Stimulated activated naive CD4-positive, alpha-beta T cell treated with Interleukin-2 at 50 U/mL for 16 hours (primary cell): ENCODE measurements at places on chromosomes 5 and 9.

DNA sequence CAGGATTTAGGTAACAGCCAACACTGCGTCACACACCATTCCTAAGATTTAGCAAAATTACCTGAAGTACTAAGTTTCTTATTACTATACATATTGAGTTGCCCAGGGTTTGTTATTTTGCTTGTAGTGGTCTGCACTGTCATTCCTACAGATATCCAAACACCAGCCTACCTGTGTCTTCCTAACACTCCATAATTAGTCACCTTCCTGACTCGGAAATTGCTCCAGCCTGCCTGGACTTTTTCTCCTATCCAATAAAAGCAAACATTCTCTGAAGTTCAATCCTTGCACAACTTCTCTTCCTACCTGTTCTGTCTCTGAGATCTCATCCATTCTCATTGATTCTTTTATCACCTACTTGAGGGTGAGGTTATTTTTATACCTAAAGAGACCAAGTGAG lies 243.9 kb downstream of the NR2F1-AS1 start:
- DNase-seq: no peak

DNA sequence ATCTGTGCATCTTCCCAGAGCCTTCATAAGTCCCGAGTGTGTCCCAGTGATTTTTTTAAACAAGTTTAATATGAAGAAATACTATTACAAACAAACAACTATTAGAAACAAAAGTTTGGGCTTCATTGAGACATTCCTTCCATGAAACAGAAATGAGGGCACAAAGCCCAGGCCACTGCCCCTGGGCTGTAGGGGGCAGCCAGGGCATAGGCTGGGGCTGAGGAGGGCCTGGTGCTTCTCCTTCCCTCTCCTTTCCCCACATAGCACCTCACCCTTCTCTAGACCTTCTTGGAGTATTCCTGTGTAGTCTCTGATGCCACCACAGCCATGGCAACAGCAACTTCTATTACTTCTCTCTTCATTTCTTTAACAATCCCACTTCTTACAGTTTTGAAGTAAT lies 348.2 kb downstream of the IRX2 start:
- no peak for DNase-seq

GRCh38 chr5:64158827-64159226 lies 6.8 kb upstream of the RNF180 start:
- no peak for DNase-seq

GRCh38 chr5:5006548-5006947 lies 133.6 kb upstream of the ADAMTS16 start:
- DNase-seq: no peak

- DNase-seq: no peak
These were observed 110.1 kb downstream of the SIL1 start for GRCh38 chr5:139088024-139088423.

- no peak for DNase-seq
These were observed 51.1 kb downstream of the NSUN2 start for GRCh38 chr5:6581559-6582426.

DNA sequence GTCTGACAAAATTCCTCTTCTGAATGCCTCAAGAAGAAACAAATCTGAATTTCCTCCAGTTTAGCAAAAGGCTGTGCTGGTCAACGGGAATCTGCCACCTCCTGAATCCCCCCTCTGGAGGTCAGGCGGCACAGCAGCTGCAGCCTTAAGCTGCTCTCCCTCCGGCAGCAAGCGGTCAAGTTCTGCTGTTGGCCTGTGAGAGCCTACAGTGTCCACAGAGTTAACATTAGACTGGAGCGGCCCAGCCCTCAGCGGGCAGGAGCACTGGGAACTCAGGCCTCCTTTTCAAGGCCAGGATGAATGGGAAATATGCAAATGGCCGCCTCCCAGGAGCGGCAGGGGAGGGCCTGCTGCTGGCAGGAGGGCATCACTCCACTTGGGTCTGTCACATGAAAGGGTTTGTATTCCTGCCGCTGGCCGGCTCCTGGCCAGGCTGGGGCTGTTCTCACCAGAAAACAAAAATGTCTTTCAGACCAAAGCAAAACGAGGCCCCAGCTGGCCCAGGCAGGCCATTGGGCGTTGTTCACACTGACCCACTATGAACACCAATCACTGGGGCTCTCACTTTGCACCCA lies 8.2 kb downstream of the ACSL6 start:
- no peak for DNase-seq

DNA sequence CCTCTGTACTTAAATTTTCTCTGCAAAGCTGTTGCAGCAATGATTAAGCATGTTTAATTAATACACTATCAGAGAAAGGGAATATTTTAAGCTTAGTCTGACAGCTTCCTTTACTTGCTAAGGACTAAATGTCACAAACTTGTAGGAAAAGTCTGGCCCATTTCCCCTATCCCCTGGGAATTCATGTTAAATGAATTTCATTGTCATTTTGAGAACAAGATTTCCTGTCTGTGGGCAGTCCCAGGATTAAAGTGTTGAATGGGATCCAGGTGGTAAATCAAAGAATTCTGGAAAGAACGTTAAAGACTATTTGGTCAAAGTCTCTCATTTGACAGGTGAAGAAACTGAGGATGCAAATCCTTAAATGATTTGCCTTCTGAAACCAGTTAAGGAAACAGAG lies 214.8 kb downstream of the MPDZ start:
- DNase-seq: no peak

DNA sequence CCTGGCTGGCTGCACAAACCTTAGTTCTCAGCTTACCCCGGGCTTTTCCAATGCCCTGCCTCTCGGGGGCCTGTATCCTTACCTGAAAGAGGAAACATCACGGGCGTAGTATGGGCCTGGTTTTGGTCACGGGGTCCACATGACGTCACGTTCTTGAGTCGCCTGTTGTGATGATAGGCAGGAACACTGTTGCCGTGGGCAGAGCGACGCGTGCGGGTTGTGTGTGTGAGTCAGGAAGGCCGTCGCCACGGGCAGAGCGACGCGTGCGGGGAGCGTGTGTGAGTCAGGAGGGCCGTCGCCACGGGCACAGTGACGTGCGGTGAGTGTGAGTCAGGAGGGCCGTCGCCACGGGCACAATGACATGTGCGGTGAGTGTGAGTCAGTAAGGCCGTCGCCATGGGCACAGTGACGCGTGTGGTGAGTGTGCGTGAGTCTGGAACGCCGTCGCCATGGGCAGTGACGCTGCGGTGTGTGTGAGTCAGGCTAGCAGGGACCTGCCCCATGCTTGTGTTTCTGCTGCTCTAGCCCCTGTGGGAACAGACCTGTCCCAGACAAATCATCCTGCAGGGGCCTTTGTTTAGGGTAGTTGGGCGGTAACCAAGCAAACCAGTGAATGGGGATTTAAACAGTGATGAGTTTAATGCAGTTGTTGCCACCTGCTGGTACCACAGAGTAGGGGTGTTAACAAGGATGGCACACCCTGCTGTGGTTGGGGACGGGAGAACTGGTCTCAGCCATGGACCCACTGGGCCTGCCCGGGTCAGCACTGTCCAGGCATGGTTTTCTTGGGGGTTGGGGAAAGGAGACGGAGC lies 19.8 kb downstream of the TRIP13 start:
- peak; percentile 91 for DNase-seq

GRCh38 chr9:91073049-91073810 lies 271.6 kb downstream of the SYK start:
- DNase-seq: no peak

GRCh38 chr9:81430727-81431126 lies 258.6 kb downstream of the TLE1 start:
- no peak for DNase-seq

GRCh38 chr9:2418619-2419018 lies 203.0 kb upstream of the VLDLR start:
- DNase-seq: no peak

- DNase-seq: peak; percentile 15
These were observed at the start of gene TOR4A for GRCh38 chr9:137277329-137278041. Gene TOR4A, plus strand, starts transcription at chr9:137277726. Its CDS starts 964 bp downstream, at chr9:137278690.

DNA sequence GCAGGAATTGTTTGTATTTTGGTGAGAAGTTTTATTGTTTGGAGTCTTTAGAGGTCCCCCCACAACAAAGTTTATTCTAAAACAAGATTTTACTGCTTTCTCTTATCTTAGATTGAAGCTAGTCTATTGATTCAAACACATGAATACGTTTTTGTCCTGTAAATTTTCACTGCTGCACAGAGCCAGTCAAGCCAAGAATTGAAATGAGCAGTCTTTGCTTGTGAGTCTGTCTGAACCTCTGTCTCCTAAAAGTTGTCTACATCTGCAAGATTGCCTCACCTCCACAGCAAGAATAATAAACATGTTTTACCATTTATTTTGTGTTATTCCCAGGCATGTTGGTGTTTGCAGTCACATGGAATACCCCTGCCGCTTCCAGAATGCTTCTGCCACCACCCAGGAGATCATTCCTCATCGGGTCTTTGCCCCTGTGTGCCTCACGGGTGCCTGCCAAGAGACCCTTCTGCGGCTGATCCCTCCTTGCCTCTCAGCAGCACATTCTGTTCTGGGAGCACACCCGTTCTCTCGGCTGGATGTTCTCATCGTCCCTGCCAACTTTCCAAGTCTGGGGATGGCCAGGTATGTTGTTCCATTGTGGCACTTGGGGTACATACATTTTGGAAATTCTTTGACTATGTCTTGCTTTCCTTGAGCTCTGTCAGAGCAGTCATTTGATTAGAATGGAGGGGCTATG lies 74.1 kb downstream of the AOPEP start:
- DNase-seq: no peak

DNA sequence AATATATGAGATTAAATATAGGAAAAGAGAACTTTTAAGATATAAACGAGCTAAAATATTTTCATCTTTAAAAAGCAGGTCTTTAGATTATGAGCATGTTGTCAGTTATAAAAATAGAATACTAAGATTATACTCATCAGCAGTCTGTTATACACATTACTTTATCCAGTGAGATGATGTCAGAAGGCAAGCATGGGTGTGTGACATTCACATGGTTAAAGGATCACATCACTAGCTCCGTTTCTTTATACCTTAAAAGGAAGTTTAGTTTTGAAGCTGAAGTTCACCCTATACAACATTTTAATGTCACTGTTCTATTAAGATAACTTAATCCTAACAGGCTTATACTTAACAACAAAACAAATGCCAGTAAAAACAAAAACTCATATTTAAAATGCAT lies 59.6 kb downstream of the RICTOR start:
- no peak for DNase-seq

DNA sequence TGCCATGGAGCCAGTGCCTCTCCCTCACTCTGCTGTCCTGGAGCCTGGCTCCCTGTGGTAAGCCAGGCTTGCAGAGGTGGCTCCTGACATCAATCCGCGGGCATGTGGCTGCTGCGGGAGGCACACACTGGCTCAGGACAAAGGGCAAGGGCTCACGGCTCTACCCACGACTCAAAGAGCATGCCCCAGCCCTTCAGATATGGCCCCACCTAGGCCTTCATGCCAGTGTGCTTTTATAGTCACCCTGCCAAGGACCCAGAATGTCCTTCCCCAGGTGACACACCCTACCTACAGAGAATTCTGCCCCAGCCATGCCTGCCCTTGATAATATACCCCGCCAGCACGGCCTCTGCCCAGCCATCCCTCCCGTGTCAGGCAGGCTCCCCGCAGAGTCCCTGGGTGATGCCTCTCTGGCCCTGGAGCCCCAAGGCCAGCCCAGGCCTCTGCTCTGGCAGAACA lies 1.6 kb downstream of the MGAT4B start:
- DNase-seq: no peak

DNA sequence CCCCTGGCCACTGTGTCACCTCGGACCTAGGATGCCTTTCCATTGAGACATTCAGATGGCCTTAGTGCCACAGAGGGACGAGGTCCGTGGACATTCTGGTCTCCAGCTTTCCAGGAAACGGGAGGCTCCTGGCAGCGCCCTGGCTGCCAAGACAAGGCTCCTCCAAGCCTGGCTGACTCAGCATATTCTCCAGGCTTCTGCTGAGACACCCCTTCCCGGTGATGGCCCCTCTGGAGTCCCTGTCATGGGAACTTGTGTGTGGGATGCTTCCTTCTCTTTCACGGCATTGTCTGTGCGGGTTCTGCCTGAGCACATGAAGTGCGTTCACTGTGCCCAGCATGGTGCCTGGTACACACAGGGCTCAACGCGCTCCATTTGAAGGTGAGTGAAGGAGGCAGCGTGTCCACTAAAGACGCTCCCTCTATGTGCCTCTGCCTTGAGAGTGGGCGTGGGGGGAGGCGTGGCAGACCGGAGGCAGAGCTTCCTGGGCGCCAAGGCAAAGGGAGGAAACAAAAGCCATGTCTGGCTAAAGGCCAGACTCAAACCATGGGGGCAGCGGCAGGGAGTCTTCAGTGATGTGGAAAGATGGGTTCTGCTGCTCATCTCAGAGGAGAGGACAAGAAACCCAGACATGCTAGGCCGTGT lies 46.4 kb upstream of the PRRC2B start:
- no peak for DNase-seq

DNA sequence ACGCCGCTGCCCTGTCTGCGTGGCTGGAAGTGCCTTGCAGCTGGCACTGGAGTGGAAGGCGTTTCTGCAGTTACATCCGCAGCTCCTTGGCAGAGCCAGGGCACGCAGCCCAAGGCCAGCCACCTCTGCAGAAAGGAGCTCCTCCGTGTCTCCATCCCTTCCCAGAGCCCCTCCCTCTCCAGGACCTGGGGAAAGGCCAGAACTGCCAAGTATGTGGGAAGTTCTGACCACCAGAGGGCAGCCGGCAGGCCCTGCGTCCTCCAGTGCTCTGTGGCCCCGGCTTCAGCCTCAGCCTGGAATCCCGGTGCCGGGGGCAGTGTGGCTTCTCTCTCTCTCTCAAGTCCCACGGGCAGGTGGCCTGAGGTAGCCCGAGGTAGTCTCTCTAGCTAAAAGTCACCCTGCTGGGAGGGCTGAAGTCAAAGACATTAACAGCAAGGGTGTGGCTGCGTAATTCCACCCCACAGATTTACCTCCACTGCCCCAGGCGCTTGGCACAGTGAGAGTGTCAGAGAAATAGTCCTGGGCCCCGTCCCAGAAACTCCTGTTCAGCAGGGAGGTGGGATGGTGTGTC lies 101.7 kb upstream of the FCN2 start:
- DNase-seq: no peak

- no peak for DNase-seq
These were observed 6.2 kb downstream of the TGFBI start for GRCh38 chr5:136034984-136035383.

DNA sequence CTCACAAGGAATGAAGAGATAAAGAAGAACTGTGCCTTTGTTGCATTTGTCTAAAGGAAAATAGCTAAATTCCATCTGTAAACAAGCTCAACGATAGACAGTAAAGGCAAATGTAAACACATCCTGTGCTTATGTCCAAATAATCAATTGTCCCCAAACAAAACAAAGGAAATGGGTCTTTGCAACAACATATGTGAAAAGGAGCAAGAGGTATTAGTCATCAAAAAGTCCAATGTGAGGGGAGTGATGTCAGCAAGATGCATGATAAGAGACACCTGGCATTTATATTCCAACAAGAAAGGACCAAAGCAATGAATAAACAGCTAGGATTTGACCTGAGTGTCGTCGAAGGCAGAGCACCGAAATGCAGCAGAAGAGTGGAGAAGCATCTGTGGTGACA lies 209.1 kb downstream of the ASTN2 start:
- DNase-seq: no peak

DNA sequence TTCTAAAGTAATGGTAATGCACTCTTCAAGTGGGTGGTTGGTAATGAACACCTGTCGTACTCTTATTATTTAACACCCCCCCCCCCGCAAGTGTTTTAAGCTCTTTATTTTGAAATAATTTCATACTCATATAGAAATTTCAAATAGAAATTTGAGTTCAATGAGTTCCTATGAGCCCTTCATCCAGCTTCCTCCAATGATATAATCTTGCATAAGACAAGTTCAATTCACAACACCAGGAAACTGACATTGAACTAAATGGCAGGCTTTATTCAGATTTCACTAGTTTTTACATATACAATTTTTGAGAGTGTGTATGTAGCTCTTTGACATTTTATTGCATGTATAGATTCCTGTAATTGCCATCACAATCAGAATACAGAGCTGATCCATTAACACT lies 30.9 kb upstream of the OSMR start:
- no peak for DNase-seq

- DNase-seq: no peak
These were observed 274.8 kb downstream of the DENND1A start for GRCh38 chr9:123654994-123655637.
